ENCODE measurements at places on chromosomes 11 and 22.

- no peak for DNase-seq
Observed at GRCh38 chr11:14132312-14132711, 169.8 kb downstream of the SPON1 start.

DNA sequence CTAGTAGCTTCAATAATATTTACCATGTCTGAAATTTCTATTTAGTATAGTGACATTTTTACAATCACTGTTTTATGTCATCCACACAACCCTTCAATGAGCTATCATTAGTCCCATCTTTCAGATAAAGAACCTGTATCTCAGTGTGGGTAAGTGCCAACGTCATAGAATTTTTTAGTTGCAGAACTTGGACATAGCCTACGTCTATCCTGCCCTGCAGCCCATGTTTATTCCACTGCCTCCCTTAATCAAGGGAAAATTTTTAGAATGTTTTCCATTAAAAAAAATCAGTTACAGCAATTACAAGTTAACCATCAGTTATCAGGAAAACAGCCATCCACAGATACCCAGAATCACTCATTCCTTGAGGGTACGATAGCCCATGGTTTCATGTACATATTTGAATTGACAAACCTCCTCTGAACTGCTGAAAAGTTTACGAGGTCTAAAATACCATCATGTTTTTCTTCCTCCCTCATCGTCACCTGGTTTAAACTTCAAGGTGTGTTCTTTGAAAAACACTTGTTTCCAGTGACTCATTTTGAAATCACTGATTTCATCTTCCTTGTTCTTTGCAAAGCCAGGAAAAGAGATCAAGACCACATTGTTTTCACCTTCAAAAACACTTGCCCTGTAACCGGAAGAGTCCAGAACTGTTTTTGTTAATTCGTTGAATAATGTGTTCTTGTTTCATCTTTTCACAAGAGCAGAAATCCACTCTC, 100.9 kb downstream of the FAM76B start:
- no peak for DNase-seq

DNA sequence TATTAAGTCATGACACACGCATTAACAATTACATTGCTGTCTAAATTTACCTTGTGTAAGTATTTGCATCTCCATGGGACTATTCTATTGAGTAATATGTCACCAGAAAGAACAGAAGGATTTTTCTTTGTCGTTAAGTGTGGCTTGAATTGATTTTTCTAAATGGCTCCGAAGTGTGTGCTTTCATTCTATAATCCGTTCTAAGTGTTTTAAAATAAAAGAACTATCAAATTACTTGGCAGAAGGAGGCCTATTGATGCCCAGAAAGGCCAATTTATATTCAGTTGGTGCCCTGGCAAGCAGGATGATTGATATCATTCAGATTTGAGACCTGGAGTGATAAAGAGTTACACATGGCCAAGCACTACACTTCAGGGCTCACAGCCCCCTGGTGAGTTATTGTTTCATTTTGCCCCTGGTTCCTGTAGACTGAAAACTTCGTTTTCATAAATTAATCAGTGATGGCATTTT, 538.9 kb upstream of the ANO5 start:
- DNase-seq: no peak

GRCh38 chr11:2461253-2461955, 16.6 kb downstream of the KCNQ1 start:
- no peak for DNase-seq

GRCh38 chr11:41982975-41983374, 523.5 kb upstream of the LRRC4C start:
- DNase-seq: no peak

DNA sequence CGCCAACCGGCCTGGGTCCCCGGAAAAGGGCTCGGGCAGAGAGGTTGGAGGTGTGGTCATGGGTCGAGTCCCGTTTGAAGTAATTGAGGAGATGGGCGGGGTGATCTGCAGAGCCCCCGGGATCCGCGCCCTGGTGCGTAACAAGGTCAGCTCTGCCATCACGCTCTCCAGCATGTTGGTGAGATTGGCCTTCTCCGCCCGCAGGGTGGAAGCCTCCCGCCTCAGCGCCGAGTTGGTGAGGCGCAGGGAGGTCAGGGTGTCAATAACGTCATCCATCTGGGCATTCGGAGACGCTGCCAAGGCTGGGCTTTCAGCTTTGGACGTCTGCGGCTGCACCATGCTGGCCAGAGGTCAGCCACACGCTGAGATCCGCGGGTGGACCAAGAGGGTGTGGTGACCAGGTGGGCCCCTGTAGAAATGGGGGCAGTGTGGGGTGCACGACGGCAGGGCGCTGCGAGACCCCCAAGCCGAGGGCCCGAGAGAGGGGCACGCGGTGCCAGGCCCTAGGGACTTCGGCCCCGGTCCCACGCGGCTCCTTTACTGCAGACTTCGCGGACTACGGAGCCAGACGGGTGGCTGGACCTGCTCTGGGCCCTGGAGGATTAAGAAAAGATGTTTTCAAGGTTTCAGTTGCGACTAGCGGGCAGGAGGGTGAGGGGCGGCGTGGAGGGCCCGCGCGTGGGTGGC, 672 bp downstream of the RTL6 start:
- DNase-seq: peak; percentile 39

- DNase-seq: no peak
Observed at GRCh38 chr11:35146711-35147110, 7.7 kb downstream of the CD44 start.

DNA sequence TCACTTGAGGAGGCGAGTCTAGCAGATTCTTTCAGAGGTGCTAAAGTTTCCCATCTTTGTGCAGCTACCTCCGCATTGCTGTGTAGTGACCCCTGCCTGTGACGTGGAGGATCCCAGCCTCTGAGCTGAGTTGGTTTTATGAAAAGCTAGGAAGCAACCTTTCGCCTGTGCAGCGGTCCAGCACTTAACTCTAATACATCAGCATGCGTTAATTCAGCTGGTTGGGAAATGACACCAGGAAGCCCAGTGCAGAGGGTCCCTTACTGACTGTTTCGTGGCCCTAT, 8.9 kb upstream of the SAMM50 start:
- DNase-seq: no peak

GRCh38 chr11:36703055-36703404, 105.0 kb upstream of the RAG2 start:
- DNase-seq: no peak

DNA sequence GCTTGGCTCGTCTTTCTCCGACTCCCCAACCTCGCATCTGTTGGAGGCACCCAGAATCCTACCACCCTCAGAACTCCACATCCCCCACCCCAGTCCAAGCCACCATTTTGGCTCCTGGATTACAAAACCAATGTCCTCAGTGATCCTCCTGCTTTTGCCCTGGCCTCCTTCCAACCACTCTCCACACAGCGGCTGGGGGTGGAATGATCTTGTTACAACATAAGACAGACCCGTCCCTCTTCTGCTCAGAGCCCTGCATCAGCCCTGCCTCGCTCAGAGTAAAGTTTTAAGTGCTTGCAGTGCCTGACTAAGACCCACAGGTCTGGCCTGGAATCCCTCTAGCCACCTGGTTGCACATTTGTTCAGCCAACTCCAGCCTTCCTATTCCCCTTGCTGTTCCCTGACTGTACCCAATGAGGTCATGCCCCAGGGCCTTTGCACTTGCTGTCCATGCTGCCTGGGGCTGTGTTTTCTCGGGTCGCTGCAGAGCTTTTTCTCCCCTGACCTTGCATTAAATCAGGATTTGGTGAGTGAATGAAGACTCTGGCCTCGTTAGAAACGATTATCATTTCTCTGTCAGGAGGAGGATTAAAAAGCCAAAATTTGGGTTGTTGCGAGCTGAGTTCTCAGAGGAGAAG, 67.3 kb downstream of the IGF2 start:
- DNase-seq: no peak

DNA sequence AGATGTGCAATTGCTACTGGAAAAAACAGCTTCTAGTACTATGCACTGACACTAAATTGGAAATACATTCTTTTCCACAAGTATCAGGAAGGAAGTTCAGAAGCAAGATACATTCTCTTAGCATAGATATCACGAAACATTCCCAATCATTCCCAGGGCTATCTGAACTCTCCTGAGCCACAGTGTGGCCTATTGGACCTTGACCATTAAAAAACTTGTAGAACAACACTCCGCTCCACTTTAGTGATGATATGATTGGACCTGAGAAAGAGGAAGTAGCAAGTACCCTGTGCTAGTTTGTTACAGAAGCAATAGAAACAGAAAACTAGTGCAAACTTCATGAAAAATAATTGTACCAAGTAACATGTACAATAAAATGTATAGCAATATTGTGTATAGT, 11.4 kb upstream of the OR5AK2 start:
- DNase-seq: no peak

DNA sequence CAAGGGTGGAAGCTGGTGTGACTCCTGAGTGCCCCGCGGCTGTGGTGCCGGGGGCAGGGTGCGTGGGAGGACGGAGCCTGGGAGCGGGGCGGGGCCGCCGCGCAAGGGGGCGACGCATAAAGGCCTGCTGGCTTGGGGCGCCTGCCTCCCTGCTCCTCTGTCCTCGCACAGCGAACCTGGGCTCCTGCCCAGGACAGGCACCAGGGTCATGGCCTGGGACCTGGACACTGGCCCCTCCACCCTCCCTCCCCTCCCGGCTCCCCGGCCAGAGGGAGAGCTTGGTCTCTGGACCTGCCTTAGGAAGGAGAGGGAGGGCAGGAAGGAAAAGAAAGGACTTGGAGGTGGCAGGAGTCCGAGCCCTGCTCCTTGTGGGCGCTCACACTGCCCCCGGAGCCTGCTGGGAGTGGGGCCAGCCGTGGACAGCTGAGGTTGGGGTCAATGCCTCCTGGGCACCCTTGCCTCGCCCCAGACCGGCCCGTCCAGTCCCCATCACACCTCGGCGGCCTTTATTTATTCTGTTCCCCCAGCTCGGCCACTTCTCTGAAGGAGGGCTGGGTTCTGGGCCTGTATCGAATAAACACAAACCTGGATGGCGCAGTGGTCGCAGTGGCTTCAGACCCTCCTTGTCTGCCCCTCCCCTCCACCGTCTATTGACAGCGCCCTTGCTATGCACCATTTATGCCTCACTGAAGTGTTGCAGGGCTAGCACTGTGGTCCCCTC, 8.7 kb downstream of the SLC16A8 start:
- DNase-seq: no peak

- DNase-seq: no peak
Observed at GRCh38 chr11:77884829-77885190, 63.9 kb downstream of the AAMDC start.

DNA sequence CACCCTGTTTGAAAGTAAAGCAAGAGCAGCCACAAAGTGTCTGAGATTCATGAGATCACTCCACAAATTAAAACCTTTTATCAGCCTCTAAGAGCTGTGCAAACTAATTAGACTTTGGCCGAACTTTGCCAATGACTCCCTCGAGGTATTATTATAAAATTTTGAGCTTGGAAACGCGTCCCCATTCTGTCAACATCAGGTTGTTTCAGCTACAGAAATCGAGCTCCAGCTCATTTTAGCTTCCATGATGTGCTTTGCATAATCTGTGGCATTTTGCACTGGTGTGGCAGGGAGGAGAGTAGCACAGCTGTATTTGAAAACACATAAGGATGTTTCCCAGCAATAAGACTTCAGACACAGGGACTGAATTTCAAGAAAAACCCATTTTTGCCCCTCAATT, 872.2 kb downstream of the NTM start:
- DNase-seq: no peak

- no peak for DNase-seq
Observed at GRCh38 chr11:94623120-94623735, 56.1 kb downstream of the PIWIL4 start.

GRCh38 chr11:35682230-35683173, 19.9 kb downstream of the TRIM44 start:
- DNase-seq: no peak

GRCh38 chr11:47216121-47216798, 1.5 kb downstream of the DDB2 start:
- DNase-seq: no peak

- DNase-seq: no peak
Observed at GRCh38 chr11:15867871-15868270, 488.5 kb downstream of the SOX6 start.

DNA sequence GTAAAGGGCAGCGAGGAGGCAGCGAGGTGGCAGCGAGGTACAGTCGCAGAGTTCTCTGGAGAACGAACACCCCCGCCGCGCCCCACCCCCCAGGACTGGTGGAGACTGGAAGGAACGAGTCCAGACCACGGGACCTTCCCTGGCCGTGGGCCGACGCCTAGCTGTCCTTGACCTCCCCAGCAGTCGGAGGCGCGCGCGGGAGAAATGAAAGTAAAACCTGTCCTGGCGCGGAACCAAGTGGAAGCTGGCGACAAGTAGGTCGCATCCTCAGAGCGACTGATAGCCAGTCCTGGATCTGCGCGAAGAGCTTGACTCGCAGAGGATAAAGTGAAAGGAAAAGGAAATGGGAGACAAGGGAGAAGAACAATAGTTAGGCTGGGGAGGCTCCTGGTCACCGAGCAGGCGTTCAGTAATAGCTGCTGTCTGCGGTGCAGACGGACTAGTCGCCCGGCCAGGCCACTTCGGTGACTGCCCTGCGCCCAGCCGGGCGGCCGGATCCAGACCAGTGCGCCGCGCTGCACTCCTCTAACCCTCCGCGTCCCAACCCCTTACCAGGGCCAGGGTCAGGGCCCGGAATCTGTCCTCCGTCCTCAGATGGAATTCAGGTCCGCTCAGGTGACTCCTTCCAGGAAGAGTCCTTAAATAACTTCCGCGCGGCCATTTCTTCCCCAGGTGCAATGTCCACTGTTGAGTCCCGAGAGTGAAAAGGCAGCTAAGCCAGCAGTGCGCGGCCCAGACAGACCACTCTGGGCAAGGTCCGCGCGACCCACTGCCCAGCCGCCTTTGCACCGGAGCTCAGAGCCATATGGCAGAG, 1.9 kb upstream of the ADM start:
- DNase-seq: no peak

GRCh38 chr11:91795139-91795887, 429.3 kb upstream of the FAT3 start:
- DNase-seq: no peak

- DNase-seq: no peak
Observed at GRCh38 chr11:28703371-28703770, 595.2 kb downstream of the METTL15 start.

GRCh38 chr11:32053151-32053888, 37.6 kb upstream of the RCN1 start:
- DNase-seq: no peak

DNA sequence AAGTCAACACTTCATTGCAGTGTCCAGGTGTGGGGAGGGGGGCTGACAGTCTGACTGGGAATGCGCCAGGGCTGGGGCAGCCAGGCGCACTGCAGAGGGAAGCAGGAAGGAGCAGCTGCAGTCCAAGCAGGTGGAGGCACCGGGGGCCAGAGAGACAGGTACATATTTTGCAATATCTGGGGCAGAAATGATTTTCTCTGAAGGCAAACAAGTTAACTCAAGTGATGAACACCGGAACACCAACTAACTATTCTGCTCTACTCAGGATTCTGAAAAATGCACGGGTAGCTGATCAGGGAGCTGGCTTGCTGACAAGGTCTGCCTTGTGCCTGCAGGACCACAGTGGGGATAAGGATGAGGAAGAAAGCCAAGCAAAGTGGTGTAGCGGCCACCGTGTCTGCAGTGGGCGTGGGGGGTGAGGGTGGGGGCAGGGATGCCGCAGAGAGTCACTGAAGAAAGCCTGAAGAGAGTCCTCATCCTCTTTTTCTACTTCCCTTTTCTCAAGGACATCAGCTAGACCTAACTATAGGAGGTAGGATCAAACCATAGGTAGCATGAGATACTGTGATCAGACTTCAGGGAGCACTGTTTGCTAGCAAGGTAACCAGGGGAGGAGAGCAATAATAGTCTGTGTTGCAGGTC, 83.4 kb downstream of the SCN3B start:
- DNase-seq: no peak

- DNase-seq: peak; percentile 94
Observed at GRCh38 chr22:23281406-23282088, 101.2 kb downstream of the BCR start.

GRCh38 chr11:32143378-32143777, 52.5 kb downstream of the RCN1 start:
- DNase-seq: no peak
